ENCODE measurements at places on chromosomes 16 and 17. TPM values are rescaled to one million over a fixed set of nuclear protein-coding genes. Genes with fewer than 3 reads are reported as not detected.

The SEC14L5 gene
- 5.9 TPM for total RNA-seq

The DGKE gene
- 5.9 TPM for total RNA-seq

The NUPR1 gene
- not detected for total RNA-seq

The CACNG4 gene
- 4.1 TPM for total RNA-seq

The SMTNL2 gene
- total RNA-seq = 4.3 TPM

The TUBB3 gene
- 443 TPM for total RNA-seq

DNA sequence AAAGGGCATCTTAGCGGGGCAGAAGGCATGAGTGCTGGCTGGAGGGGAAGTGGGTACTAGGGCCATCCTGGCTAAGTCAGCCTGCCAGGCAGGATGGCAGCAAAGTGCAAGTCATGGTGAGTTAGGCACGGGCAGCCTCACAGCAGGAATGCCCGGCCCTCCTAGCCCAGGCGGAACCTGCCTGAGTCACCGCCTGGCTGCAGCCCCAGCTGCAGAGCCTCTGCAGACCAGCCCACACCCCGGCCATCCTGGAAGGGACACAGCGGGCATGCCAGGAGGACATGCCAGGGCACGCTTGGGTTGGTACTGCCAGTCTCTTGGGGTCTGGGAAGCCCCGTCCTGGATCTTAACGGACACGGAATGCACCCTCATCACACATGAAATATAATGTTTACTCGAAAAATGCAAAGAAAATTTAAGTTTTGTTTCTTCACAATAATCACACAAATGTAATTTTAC, 5.0 kb upstream of the ALDH3A1 start:
- DNase-seq = no peak

DNA sequence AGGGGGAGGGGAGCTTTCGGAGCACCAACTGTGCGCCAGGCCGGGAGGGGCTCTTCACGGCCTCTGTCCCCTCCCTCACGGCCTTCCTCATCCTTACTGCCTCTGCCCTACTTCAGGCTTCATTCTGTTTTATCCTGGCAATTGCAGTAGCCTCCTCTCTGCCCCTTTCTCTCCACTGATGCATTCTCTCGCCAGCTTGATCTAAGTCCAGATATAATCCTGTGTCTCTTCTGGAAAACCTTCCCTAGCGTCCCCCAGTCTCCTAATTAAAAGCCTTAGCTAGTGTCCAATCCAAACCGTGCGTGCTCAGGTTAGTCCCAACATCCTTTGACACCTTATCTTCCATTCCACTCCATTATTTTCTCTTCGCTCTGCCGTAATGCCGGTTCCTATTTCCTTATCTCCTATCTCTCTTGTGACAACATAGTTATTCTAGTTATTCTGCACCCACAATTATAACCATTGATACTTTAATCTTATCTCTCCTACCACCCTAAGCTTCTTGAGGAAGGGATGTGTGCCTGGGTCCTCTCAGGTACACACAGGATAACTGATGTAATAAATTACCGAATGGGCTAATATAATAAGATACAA, 869 bp downstream of the ZNF48 start:
- no peak for DNase-seq

DNA sequence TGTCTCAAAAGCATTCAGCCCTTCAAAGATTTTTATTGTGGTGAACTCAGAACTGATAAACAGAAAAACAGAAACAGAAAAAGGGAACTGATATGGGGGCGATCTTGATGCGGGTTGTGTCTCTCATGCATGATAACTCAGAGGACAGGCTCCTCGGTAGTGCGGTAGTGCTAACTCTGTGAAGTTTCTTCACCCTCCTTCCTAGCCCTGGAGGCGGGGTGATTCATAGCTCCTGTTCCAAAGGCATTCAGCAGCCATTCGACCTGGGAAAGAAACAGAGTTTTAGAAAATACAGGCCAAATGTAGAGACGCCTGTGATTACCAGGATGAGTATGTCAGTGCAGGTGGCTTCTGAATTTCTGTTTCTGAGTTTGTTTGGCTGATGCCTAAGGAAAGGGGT, 5.5 kb upstream of the MAF start:
- DNase-seq = peak; percentile 27

DNA sequence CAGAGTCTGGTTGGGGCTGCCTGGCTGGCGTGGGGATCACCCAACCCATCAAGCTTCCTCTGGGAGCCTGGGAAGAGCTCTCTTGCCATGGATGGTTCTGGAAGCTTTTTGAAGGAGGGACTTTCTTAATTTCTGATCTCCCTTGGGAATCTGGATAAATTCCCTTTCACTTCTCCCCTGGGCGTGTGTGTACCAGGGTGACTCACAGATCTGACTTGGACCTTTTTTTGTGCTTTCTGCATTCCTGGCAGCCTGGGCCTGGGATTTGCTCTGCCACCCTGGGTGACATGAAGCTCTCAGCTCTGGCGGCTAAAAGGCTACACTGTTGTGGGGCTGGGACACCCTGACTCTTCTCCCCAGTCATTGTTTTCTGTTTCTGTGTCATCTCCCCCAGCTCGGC, 70.1 kb downstream of the ABCC1 start:
- DNase-seq = no peak

DNA sequence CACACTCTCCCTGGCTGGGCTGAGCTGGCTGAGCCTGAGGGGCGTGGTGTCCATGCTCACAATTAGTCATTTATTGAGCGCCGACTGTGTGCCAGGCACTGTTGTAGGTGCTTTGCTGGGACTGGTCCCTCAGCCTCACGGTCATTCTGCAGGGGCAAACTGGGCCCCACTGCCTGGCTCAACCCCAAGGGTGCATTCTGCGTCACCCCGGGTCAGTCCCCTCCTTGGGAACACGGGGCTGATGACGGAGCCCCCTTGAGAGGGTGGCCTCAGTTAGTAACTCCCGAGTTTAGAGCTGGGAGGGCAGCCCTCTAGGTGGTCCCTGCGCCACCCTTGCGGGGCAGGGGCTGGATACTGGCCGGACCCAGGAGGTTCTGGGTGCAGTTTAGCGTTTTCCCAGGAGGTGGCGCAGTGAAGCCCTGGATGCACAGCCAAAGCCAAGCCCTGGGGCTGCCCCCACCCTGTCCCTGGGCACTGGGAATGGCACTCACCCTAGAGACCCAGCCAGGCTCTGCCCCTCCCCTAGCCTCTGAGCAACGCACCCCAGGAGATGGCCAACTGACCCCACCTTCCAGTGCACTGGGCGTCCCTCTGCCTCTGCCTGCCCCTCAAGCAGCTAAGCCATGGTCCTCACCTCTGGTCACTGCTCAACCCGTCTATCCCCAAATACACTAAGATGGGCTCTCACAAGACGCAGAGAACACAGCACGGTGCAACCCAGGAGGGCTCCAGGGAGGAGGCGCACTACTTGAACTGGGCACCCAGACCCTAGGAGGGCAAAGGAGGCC, 243.2 kb upstream of the GSE1 start:
- peak; percentile 79 for DNase-seq

GRCh38 chr17:56159826-56160380, 6.6 kb downstream of the ANKFN1 start:
- peak; percentile 34 for DNase-seq

GRCh38 chr16:75073545-75074303, 42.9 kb downstream of the LDHD start:
- DNase-seq = no peak

GRCh38 chr17:76700617-76701470, 9.9 kb downstream of the MXRA7 start:
- peak; percentile 66 for DNase-seq

DNA sequence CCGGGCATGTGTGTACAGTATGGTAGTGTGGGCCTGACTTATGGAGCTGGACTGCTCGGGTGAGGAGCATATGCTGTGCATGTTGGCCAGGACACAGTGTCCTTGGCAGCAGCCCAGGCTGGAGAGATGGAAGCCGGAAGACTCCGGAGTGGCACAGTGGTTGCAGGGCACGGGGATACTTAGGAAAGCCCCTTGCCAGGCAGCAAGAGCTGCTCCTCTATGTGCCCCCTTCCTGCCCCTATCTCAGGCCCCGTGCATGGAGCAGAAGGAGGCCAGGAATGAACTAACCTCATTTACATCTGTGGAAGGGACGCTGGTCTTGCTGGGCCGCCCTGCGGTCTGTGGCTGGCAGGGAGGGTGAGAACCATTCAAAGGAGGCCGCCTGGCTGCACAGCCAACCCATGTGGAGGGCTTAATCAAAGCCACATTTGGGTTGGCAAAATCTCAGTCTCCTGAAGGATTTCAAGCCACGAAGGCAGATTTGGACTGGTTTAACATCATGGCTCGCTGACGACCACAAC, 32.2 kb upstream of the RCVRN start:
- DNase-seq = no peak

DNA sequence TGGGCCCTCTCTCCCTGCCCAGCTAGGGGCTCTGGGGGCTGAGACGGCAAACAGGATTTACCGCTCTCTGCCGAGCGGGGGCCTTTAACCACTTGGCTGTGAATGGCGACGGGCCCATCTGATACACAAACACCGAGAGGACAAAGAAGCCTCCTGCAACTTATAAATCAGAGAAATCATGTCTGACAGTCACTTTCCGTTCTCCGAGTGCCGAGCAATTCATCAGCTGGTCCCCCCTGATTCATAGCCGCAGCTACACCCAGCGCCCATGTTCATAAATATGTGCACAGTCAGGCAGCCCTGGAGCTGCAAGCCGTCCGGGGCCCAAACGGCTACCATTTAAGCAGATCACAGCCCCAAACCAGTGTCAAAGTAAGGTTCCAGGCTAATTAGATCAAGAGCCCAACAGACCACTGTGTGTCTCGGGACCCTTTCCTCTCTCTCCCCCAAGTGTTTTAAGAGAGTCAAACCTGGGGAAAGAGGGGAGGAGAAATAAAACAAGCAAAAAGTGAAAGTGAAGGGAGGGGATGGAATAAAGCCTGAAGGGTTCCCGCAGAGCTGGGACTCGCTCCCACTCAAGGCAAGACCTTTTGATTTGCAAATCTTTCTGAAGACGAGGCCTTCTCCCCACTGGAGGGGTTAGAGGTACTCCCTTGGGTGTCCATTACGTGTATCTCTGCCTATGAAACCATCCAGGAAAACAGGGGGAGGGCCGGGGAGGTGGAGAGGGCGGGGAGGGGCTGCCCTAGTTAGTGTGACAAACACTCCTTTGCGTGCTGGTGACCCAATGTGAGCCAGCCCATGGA, 154.7 kb downstream of the C16orf78 start:
- no peak for DNase-seq

GRCh38 chr17:40490289-40490853, 11.1 kb downstream of the TNS4 start:
- DNase-seq = peak; percentile 70

GRCh38 chr16:86664522-86665318, 86.4 kb downstream of the FOXL1 start:
- DNase-seq = no peak

Measured in GM23338 (cell line).